ENCODE measurements at places on chromosomes 16 and 17. TPM values are rescaled to one million over a fixed set of nuclear protein-coding genes. Genes with fewer than 3 reads are reported as not detected.

PSMB3 gene
- 310 TPM for polyA plus RNA-seq

ITGAE gene
- polyA plus RNA-seq = 45.0 TPM

MPP3 gene
- 2.2 TPM for polyA plus RNA-seq

ACBD4 gene
- 165 TPM for polyA plus RNA-seq

GRCh38 chr16:77650761-77651160 is 71.6 kb upstream of the NUDT7 start:
- no peak for DNase-seq
- H3K36me3 ChIP-seq = no peaks in the 10 kb centered on the region
- no peaks in the 10 kb centered on the region for H3K27me3 ChIP-seq
- H3K4me1 ChIP-seq = no peaks in the 10 kb centered on the region

- no peak overlapping the region for H3K4me3 ChIP-seq
- H3K27ac ChIP-seq = no peak overlapping the region
- peaks cover 19% of the 10 kb centered on the region for H3K36me3 ChIP-seq
- DNase-seq = no peak
These were observed 44.6 kb downstream of the PGS1 start for GRCh38 chr17:78422872-78423588.

- peaks cover 9% of the 10 kb centered on the region for H3K36me3 ChIP-seq
- H3K27ac ChIP-seq = peak overlapping the region; percentile 21
- no peaks in the 10 kb centered on the region for H3K27me3 ChIP-seq
- H3K4me3 ChIP-seq = no peak overlapping the region
- peaks cover 62% of the 10 kb centered on the region for H3K4me1 ChIP-seq
These were observed 6.7 kb downstream of the ITGA3 start for GRCh38 chr17:50062293-50063243.

- H3K27me3 ChIP-seq = peaks cover 11% of the 10 kb centered on the region
- H3K27ac ChIP-seq = no peak overlapping the region
- peak overlapping the region; percentile 55 for H3K4me3 ChIP-seq
- no peaks in the 10 kb centered on the region for H3K4me1 ChIP-seq
These were observed 491 bp downstream of the GAS7 start for GRCh38 chr17:10197721-10198508.

DNA sequence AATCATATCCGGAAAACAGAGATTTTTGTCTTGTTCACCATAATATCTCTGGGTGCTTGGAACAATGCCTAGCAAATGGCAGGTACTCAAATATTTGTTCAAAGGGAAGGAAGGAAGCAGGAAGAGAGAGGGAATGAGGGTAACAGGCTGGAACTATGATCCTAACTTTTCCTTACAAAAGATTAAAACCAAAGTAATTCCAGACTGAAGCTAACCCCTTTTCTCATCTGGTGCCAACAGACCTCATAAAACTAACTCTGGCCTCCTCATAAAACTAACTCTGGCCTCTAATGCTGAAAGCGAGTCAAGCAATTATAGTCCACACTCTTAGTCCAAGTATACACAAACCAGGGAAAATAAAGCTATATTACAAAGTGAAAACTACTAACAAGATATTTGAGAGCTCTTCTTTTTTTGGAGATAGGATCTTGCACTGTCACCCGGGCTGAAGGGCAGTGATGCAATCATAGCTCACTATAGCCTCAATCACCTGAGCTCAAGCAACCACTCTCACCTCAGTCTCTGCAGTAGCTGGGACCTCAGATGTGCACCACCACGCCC is 84.6 kb downstream of the KANSL1 start:
- DNase-seq = no peak
- no peak overlapping the region for H3K4me3 ChIP-seq

DNA sequence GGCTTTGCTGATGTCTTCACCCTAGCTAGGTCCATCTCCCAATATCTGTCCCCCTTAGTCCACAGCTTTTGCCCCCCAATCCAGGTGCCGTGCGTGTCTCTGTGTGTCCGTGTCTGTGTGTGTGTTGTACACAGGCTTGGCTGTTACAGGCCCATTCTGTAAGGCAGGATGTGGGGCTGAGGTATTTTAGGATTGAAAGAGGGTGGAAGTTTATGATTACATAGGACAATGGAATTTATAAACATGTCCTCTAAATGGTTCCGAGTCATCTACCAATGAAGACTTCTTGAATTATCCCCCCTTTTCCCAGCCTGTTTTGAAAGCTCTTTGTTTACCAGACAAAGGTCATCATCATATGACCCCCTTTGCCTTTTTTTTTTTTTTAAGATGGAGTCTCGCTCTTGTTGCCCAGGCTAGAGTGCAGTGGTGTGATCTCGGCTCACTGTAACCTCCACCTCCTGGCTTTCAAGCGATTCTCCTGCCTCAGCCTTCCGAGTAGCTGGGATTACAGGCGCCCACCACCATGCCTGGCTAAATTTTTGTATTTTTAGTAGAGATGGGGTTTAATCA is 21.9 kb downstream of the ACE start:
- no peaks in the 10 kb centered on the region for H3K27me3 ChIP-seq
- no peak overlapping the region for H3K27ac ChIP-seq
- no peak for DNase-seq

DNA sequence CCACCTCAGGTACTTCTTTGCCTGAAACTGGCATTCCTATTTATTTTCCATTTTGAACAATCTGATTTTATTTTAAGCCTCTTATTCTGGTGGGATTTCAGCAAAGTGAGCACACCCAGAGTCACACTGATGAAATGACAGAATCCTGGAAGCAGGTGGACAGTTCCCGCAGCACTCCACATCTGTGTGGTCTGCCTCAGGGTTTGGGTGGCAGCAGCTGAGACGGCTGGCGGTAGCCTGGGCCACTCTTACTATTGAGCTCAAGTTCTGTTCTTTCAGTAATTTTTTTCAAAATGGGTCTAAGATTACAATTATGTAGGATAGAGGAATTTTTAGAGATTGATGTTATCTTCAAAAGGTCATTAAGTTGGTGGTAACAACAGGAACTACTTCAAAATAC is 32.5 kb upstream of the ENDOV start:
- no peak overlapping the region for H3K4me3 ChIP-seq
- no peaks in the 10 kb centered on the region for H3K4me1 ChIP-seq
- peaks cover 87% of the 10 kb centered on the region for H3K36me3 ChIP-seq
